ENCODE measurements at places on chromosomes 3 and 15.

- no peak for DNase-seq
Measured at GRCh38 chr15:68797599-68798345, 22.9 kb downstream of the ANP32A start.

DNA sequence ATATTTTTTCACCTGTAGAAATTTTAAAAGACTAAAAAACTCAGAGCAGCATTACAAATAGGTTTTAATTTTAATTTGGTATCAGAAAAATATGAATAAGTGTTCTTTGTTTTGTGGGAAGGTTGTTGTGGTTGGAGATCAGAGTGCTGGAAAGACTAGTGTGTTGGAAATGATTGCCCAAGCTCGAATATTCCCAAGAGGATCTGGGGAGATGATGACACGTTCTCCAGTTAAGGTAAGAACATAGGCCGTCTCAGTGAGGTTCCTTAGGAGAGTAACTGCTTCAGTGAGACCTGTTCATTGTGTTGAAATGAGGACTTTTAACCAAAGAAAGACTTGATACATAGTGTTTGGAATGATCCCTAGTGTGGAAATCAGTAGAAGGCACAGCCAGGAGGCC, 44.8 kb downstream of the OPA1 start:
- DNase-seq = no peak

DNA sequence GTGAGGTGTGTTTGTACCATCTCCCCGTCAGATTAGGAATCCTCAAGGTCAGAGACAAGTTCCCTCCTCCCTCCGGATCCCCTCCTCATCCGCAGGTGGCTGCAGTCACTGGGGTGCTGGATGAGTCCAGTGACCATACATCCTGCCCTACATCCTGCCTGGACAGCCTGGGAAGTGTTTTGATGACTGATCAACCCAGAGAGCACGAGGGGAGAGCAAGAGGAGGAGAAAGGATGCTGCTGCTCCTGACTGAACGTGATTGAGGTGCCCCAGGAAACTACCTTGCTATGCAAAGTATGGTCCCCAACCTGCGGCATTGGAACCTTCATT, 65.1 kb downstream of the SLC12A8 start:
- DNase-seq = no peak

- no peak for DNase-seq
Measured at GRCh38 chr15:27235681-27236080, 264.7 kb downstream of the GABRG3 start.

- no peak for DNase-seq
Measured at GRCh38 chr3:159045279-159045885, 243.5 kb downstream of the MFSD1 start.

GRCh38 chr15:62745621-62746225, 296.8 kb upstream of the TPM1 start:
- DNase-seq = no peak

- no peak for DNase-seq
Measured at GRCh38 chr3:8500989-8501370, 643 bp upstream of the LMCD1 start.

DNA sequence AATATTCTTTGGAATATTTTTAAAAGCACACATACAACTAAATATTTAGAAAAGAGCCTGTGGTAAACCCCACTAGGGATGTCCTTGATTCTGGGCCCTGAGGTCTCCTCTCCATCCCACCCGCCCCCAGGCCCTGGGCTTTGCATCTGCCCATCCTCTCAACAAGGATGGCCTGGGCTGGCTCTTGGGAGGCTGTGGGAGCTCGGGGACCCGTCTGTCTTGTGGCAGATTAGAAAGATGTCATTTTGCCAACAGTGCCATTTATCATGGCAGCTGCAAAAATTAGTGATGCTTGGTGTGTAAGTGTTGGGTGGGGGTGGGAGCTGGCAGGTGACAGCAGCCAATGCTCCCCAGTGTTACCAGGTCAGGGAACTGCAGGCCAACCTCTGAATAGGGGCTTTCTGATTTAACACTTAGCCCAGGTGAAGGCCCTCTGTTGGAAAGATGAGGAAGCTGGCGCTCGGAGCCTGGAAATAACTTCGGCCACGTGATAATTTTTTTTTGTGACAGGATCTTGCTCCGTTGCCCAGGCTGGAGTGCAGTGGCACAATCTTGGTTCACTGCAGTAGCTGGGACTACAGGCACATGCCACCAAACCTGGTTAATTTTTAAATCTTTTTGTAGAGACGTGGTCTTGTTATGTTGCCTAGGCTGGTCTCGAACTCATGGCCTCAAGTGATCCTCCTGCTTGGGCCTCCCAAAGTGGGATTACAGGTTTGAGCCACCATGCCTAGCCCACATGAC, 16.9 kb upstream of the CSPG4 start:
- no peak for DNase-seq

GRCh38 chr15:70318594-70319465, 221.1 kb upstream of the TLE3 start:
- DNase-seq = no peak

DNA sequence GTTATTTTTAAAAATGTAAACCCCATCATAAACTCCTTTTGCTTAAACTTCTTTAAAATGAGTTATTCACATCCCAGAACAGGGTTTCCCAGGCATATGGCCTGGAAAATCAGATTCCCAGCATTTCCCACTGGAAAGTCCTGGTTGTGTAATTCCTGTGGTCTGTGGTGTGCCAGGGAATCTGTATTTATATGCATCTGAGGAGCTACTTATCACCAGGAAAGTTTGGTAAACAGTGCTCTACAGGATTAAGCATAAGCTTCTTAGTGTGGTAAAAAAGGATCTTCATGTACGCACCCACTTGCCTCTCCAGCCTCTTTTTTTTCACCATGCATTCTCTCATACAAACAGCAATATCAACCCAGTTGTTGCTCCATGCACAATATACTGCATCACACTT, 28.2 kb downstream of the MEIS2 start:
- DNase-seq = no peak

GRCh38 chr3:5057857-5058324, 64.2 kb upstream of the ARL8B start:
- DNase-seq = peak; percentile 94

DNA sequence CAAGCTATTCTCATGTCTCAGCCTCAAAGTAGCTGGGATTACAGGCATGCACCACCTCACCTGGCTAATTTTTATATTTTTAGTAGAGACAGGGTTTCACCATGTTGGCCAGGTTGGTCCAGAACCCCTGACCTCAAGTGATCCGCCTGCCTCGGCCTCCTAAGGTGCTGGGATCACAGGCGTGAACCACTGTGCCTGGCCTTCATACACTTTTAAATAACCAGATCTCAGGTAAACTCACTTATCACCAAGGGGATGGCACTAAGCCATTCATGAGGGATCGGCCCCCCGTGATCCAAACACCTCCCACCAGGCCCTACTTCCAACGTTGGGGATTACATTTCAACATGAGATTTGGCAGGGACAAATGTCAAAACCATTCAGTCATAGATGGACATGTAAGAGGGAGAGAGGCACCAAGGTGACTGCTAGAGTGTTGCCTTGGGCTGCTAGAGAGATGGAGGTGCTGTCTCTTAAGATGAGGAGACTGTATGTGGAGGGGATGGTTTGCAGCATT, 13.3 kb upstream of the DOCK3 start:
- no peak for DNase-seq

DNA sequence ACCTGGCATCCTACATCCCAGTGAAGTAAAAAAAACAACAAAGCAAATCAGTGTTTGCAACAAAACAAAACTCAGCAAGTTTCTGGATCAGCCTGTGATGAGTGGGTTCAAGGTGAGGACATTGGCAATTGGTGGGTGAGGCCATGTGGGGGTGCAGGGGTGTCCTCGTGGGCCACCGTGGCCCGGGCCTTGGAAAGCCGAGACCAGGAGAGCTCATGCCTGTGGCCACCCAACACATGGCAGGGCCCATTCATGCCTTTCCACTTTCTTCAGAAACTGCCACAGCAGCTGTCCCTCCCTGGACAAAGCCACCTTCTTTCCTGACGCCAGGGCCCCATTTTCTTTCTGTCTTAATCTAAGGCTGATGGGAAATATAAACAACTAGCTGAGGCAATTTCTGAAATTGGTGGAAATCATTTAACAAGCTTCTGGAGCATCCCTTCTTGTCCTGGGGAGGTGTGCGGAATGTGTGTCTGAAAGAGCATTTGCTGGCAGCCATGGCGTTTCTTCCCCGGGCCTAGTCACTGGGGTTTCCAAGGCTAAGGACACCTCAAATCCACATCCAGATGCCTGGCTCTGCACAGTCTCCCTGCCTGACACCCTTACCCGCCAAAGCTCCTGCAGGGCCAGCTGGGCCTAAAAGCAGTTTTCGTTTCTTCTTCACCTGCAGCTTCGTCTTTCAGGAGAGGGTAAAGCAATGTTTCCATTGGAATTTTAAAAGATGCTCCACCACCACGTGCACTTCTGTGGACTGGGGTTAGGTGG, 34.1 kb upstream of the SFMBT1 start:
- no peak for DNase-seq

- DNase-seq = no peak
Measured at GRCh38 chr3:110736332-110736731, 335.3 kb upstream of the NECTIN3 start.

GRCh38 chr3:111902534-111902933, 43.5 kb downstream of the PHLDB2 start:
- no peak for DNase-seq

- no peak for DNase-seq
Measured at GRCh38 chr15:73900095-73900712, 26.1 kb upstream of the LOXL1 start.

DNA sequence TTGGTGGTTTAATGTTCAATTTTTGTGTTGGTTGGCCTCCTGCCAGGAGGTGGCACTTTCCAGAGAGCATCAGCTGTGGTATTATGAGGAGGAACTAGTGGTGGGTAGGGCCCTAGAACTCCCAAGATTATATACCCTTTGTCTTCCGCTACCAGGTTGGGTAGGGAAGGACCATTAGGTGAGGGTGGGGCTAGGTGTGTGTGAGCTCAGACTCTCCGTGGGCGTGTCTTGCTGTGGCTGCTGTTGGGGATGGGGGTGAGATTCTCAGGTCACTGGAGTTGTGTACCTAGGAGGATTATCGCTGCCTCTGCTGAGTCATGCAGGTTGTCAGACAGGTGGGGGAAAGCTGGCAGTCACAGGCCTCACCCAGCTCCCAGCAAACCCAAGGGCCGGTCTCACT, 187.1 kb downstream of the DPH6 start:
- no peak for DNase-seq

- no peak for DNase-seq
Measured at GRCh38 chr15:98124581-98124980, 164.1 kb downstream of the ARRDC4 start.

GRCh38 chr3:52216585-52217408, 8.6 kb downstream of the TLR9 start:
- DNase-seq = no peak

GRCh38 chr15:74036271-74037170, 42.0 kb downstream of the PML start:
- no peak for DNase-seq

- DNase-seq = no peak
Measured at GRCh38 chr3:130692455-130692854, 54.2 kb downstream of the PIK3R4 start.

GRCh38 chr3:133655731-133656515, 5.8 kb downstream of the TOPBP1 start:
- no peak for DNase-seq

DNA sequence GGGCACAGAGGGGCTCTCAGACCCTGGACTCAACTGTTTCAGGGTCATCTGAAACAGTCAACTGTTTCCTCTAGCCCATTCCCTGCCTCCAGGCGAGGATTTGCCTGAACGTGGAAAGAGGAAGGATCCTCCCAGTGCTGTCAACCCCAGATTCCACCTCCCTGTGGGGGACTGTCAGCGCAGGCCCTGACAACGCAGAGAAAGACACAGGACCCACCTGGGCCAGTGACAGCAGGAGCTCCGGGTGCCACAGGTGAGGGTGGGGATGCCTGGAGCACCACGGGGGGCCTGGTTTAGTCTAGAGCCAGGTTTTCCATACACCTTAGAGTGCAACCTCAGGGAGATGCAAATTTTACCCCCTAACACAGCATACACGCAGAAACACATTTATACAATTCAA, 19.5 kb upstream of the LAMP3 start:
- no peak for DNase-seq

DNA sequence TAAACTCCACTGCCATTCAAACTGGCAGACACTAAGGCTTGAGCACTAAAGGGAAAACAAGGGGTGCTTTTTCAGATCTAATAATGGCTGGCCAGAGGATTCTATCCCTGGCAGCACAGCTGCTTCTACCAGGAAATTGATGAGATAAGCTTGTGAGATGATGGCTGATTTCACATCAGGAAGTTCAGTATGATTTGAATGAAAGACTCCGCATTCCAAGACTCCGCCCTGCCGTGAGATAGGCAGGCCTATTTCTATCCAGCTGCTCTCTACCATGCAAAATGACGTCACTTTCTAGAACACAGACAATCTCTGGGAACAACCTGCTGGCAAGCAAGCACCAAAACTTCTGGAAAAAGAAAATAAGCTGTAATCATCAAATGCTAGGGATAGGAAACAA, 171.8 kb downstream of the WDR76 start:
- DNase-seq = no peak

DNA sequence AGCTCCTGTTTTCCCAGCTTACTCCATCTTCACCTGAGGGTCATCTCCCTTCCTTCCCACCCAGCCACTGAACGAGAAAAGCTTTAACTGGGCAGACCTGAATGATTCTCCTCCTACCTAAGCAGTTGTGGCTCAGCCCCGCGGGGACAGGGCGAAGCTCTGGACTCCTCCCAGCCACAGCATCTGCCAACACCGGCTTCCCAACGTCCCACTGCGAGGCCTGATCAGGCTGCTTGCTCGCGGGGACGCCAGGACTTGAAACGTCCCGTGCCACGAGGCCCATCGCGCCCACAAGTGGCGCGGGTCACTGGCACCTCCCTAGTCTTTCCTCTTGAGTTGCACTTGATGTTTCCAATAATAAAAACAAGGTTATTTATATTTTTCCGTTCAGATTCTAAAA, at the start of gene SPATA16:
TSS of gene SPATA16 (minus strand) at position 250 of the 400 bp plus-strand sequence. CDS start 23,504 bp downstream, outside the sequence.
- no peak for DNase-seq

- DNase-seq = no peak
Measured at GRCh38 chr3:89227218-89227617, 119.8 kb downstream of the EPHA3 start.

- no peak for DNase-seq
Measured at GRCh38 chr15:55515991-55516776, 8.2 kb upstream of the DNAAF4 start.

- no peak for DNase-seq
Measured at GRCh38 chr3:136546720-136547119, 205.5 kb downstream of the STAG1 start.

DNA sequence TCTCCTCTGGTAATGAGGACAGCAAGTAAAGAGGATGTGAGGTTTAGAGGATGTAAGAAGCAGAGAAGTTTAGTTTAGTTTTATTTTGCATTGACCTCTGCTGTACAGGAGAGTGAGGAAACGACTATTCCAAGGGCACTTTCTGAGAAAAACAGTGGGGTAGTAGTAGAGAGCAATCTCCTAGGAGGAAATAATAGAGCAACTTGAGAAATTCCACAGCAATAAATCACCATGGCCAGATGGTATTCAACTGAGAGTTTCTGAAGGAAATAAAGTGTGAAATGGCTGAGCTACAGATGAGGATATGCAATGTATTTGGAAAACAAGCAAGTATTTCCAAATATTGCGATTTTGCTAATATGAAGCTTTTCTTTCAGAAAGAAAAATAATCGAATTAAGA, 118.9 kb downstream of the DPH6 start:
- peak; percentile 4 for DNase-seq
